Amniotic stem cell (primary cell): ENCODE measurements at places on chromosomes 6 and 20.

- no peak for DNase-seq
These were observed 748.4 kb upstream of the CHD6 start for GRCh38 chr20:42366626-42367025.

- no peak for DNase-seq
These were observed 112.6 kb upstream of the RALGAPA2 start for GRCh38 chr20:20824924-20825584.

DNA sequence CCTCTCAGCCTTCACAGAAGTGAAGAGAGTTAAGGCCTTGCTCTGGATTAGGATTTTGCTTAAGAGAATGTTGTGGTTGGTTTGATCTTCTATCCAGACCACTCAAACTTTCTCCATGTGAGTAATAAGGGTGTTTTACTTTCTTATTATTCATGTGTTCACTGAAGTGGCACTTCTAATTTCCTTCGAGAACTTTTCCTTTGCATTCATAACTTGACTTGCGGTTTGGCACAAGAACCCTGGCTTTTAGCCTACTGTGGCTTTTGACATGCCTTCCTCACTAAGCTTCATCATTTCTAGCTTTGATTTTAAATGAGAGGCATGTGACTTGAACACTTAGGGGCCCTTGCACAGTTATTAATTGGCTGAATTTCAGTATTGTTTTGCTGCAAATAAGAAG is 166.1 kb upstream of the OPRM1 start:
- DNase-seq = no peak

DNA sequence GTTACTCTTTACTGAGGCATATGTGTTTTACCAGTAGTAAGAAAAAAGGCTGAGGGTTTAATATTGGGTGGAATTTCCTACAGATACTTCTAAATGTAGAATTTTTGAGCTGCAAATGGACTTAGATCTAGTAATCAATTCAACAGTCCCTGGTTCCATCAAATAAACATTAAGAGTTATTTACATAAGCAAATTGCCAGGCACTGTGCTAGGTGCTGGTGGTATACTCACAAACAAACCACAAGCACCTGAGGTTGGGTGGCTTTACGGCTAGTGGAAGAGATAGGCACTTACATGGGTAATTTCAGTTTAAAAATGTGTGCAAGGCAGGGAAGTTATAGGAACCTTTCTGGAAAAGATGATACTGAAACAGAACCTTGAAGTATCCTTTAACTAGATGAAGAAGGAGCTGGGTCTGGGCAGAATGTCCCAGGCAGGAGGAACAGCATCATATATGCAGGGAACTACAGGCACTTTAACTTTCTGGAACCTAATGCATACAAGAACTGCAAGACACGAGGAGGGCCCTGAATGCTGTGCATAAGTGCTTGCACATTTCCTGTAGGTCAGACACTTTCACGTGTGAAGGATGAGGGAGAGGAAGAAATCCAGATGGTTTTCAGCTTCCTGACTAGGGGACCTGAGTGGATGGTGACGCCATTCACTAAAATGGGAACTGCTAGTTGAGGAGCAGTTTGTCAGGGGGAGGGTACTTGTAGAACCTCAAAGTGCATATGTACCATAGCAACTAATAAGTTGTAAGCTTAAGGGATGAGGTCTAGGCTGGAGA is 4.5 kb downstream of the CCN6 start:
- DNase-seq = no peak

DNA sequence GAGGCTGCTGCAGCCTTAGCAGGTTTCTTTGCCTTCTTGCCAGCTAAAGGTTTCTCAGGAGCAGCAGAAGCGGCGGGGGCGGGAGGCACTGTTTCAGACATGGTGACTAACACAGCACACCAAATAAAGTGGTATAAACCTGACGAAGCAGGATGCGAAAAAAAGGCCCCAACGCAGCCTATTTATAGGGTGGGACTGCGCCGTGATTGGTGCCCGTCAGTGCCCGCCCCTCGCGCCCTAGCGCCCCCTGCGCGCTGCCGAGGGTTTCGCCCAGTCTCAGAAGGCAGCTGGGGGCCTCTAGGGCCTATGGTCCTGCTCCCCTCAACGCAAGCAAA is 55.0 kb downstream of the TRIM38 start:
- DNase-seq = peak; percentile 50

GRCh38 chr6:150547502-150548222 is 52.0 kb upstream of the PLEKHG1 start:
- DNase-seq = no peak

DNA sequence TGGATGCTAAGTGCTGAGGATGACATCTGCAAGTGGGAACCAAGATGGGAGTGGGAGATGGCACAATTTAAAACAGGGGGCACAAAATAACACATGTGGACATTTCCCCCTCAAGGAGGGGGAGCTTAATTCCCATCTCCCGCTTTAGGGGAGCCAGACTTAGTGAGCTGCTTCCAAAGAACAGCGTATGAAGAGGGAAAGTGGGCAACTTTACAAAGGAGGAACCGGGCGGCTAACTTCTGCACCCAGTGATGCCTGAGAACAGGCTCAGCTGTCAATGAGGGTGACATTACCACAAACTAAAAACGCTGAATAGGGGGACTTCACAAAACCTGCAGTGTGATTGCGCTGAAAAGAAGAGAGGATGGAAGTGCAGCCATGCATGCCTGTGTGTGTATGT is 95.5 kb upstream of the NXT1 start:
- no peak for DNase-seq

DNA sequence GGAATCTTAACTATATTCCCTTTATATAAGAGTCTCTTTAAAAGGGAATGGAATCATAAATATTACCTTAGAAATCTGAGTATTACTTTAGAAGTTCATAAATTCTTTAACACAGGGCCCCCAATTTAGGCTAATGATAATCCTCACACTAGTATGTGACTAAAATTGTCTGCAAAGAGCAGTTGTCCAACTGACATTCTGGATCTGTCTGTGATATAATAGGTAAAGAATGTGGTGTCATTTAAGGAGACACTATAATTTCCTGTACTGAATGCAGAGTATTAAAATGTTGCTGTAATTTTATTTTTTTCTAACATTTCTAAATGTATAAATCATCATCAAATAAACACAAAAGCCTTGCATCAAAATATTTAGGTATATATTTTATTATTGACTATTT is 128.5 kb upstream of the DST start:
- no peak for DNase-seq

DNA sequence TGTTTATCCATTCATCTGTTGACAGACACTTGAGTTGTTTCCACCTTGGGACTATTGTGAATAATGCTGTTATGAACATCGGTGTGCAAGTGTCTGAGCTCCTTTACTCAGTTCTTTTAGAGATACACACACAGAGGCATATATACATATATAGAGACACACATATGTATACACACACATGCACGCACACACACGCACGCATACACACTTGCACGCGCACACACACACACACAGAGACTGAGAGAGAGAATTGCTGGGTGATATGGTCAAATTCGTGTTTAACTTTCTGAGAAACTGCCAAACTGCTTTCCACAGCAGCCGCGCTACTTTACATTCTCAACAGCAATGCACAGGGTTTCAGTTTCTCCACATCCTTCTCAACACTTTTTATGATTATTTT is 273.3 kb downstream of the FARS2 start:
- DNase-seq = no peak

- DNase-seq = no peak
These were observed 186.5 kb downstream of the MAFB start for GRCh38 chr20:40502576-40502975.

DNA sequence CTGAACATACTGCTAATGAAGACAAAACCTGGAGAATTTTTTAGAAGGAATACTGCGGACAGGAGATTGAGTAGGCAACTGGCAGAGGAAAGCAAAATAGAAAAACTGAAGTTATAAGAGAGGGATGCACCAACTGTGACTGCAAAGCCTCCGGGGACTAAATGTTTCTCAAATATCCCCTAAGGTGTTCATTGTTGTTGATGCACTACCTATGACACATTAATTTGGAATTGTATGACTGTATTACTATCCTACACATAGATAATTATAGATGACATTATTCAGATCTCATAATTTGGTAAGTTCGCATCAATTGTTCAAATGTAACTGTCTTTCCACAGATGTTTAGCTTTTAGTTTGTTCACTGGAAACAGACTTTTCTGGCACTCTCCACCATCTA is 341.1 kb downstream of the MMUT start:
- no peak for DNase-seq

DNA sequence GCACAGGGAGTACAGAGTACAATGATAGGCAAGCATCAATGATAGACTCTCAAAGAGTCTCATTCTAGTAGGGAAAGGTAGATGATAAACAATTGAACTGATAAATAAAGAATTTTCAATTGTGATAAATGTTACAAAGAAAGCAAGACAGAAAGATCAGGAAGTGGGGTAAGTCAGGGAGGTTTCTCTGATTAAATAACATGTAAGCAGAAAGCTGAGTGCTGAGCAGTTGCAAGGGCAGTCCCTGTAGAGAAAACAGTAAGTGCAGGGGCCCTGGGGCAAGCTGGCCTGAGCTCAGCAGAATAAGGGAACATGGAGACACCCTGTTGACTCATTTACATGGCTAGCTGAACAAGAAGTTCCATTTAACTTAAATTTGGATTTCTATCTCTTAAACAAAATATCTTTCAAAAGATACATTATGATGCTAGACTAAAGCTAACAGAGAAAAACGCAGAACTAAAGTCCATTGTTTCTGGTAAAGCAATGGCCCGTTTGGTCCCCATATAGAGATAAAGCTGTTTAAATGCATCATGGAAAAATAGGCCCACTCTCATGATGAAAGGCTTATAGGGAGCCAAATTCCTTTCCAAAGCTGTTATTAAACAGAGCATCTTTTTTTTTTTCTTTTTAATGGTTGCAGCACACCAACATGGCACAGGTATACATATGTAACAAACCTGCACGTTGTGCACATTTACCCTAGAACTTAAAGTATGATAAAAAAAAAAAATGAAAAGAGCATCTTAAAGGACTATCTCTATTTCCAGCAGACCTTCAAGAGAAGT is 5.3 kb upstream of the TNFAIP3 start:
- DNase-seq = no peak

DNA sequence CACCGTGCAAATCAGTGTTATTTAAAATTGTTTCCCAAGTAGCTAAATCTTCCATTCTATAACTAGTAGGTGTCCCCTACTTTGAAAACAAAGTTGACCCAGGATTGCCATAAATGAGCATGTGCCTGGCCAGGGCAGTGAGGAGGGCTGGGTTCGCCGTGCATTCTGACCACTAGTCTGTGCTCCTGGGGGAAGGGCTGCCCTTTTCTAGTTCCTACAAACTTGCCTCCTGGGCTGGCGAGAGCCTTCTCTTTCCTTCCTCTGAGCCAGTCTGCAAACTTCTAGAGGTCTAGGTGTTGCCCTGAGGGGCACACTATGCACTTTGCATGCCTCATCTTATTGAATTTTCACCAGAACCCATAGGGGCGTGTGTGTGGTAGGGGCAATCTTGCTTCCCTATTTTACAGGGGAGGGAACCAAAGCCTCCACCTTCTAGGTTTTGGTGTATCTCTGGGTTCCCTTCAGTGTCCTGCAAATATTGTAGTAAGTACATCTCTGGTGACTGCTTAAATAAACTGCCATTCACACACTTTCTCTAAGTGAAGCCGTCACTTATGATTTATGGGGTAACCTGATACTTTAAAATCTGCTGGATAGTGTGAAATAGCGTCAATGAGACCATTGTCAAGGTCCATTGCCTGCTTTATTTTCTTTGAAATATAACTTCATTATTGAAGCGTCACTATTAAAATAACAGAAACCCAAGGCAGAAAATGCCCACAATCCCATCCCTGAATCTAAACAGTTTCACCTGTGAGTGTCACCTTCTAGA is 42.2 kb downstream of the CDH26 start:
- DNase-seq = no peak

DNA sequence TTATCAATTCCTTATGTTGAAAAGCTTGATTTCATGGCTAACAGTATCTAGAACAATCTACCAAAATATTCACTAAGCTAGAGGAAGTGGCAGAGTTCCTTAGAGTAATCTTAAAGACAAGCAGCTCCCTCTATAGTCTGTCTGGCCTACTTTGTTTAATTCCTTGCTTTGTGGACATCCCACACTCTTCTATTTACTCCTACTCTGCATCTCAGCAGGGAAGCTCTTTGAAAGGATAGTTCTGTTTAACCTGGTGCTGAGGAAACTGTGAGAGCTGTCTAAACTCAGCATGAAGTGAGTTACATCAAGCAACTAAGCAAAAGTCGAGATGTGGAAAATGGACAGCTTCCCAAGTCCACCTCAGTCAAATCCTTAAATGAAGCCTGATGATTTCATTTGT is 4.3 kb downstream of the REV3L start:
- DNase-seq = no peak

DNA sequence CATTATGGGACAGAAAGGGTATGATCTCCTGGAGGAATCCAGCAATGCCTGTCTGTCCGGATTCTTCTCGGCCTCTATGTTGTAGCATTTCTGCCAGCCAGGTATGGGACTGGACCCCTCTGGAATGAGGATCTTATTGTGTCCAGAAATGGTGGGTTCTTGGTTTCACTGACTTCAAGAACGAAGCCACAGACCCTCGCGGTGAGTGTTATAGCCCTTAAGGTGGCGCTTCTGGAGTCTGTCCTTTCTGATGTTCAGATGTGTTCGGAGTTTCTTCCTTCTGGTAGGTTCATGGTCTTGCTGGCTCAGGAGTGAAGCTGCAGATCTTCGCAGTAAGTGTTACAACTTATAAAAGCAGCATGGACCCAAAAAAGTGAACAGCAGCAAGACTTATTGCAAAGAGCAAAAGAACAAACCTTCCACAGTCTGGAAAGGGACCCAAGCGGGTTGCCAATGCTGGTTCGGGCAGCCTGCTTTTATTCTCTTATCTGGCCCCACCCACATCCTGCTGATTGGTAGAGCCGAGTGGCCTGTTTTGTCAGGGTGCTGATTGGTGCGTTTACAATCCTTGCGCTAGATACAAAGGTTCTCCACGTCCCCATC is 62.3 kb upstream of the IER3 start:
- DNase-seq = no peak

GRCh38 chr6:87257565-87257964 is 64.8 kb upstream of the SMIM8 start:
- no peak for DNase-seq
